GM12878 (cell line): ENCODE measurements at places on chromosomes 4 and X. TPM values are rescaled to one million over a fixed set of nuclear protein-coding genes. Genes with fewer than 3 reads are reported as not detected.

GRCh38 chr4:7698584-7698983 lies 241.1 kb downstream of the AFAP1 start:
- no peak for DNase-seq

GRCh38 chr4:99817309-99817890 lies 773 bp downstream of the DAPP1 start:
- DNase-seq, result no peak

GRCh38 chr4:122710434-122711308 lies 21.8 kb upstream of the BBS12 start:
- no peak for DNase-seq

- no peak for DNase-seq
Measured at GRCh38 chrX:55029291-55029690, 1.5 kb downstream of the ALAS2 start.

DNA sequence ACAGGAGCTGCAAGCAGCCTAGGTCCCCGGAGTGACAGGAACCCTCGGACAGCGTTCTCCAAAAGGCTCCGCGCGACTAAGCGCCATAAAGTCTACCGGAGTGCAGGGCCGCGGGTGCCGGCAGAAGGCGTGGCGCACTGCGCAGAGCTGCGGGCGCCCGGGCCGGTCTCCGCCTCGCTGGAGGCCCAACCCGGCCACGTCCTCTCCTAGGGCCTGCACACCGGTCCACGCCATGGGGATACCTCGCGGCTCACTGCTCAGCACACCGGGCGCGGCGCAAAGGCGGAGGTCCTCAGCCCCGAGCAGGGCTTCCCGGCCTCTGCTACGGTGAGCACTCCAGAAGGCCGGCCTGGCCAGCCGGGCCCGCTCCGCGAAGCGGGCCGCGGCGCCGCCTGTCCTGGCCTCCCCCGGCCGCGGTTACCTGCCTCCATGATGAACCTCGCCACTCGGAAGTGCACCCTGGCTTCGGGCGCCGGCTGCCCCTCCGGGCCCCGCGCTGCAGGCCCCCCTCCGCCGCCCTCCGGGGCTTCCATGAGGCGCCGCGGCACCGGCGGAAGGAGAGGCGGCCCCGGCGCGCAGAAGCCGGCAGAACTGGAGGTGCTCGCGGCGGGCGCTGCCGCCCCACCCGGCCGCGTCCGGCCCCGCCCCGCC lies at the start of gene CCNQ:
CCNQ (minus strand) TSS at position 599 of the 651 bp plus-strand sequence; CDS start at position 533, 66 bp downstream.
- no peak for DNase-seq

GRCh38 chr4:31995943-31996901 lies 1276.1 kb downstream of the PCDH7 start:
- no peak for DNase-seq

- no peak for DNase-seq
Measured at GRCh38 chr4:31983677-31984076, 1263.5 kb downstream of the PCDH7 start.

DNA sequence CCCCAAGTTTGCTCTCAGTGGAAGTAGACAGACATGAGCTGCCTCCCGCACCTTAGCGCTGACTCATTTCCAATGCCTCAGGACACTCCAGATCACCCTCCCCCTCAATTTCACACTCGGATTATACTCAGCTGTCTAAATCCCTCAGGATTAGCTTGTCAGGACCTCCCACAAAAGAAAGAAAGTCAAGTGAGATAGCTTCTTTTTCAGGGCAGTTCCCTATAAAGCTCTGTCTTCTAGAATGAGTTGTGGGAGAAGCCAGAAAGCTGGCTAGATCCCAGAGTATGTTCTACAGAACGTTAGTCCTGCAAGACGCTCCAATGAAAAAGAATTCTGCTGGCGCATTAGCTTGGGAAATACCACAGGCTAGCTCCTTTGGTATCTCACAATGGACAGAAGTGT lies 51.2 kb upstream of the MTNR1A start:
- no peak for DNase-seq

- no peak for DNase-seq
Measured at GRCh38 chr4:15769202-15769601, 8.9 kb upstream of the CD38 start.

GRCh38 chr4:54924891-54925290 lies 200.5 kb downstream of the KDR start:
- DNase-seq, result no peak

DNA sequence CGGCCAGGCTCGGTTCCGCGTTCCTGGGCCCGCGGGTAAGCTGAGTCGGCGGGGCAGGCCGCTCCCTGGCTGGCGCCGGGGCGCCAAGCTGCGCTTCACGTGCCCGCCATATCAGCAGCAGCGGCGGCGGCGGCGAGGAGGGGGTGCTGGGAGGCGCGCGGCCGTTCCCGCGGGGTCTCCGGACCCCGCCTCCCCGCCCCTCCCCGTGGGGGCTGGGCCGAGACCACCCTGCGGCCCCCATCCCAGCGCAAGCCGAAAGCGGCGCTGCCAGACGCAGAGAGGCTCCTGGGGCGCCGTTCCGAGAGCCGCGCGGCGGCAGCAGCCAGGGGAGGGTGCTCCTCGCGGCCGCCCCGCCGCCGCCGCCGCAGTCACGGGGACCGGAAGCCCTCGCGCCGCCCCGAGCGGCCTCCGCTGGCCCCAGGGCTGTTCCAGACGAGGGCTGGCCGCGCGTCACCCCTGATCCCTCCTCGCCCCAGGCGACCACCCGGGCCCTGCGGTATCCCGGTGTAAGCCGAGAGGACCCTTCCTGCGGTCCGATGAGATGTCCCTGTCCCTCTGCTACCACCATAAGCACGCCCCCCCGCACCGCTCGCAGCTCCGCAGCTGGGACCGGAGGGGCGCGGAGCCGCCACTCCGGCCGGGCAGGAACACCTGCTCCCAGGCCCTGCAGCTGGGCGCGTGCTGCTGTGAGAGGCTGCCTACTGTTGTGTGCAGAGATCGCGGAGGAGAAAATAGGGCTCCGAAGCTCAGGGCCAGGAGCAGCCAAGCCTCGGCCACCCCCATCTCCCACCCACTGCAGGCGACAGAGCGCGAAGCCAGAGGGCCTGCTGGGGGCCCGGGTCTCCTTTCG lies 7.5 kb upstream of the BCOR start:
- no peak for DNase-seq

GRCh38 chrX:71210816-71211215 lies 12.2 kb upstream of the GJB1 start:
- DNase-seq, result no peak

GRCh38 chrX:94545722-94546121 lies 871.7 kb downstream of the FAM133A start:
- DNase-seq, result no peak

GRCh38 chr4:8329560-8329858 lies 60.0 kb downstream of the HTRA3 start:
- DNase-seq, result no peak

DNA sequence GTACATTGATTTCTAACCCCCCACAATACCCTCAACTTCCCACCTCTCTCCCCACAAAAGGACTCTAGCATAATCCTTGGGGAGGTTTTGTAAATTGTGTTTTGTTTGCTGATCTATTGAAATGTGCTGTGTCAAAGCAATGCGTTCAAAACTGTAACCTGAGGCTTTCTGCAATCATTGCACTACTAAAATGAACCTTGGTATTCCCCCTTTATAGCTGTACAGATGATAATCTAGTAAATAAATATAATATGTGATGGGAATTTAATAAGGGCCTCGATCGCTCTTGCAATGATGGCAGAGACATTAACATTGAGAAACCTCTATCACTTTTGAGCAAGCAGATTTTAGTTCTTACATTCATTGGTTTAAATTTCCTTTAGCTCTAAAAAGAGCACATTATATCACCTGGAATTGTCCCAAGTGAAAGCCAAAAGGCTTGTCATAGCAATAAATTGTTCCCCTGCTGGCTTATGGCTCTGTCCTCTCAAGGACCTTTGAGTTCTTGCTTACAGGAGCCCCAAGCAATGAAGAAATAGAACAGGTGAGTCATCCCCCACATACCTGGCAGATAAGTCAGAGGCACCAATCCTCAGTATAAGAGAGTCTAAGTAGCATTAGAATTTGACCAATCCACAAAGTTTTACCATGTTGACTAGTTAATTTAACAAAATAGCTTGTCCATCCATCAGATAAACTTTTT lies 18.4 kb upstream of the ACE2 start:
- no peak for DNase-seq

GRCh38 chr4:7124689-7125442 lies 57.0 kb upstream of the GRPEL1 start:
- no peak for DNase-seq

- DNase-seq, result no peak
Measured at GRCh38 chrX:147912093-147912801, 528 bp downstream of the FMR1 start.

DNA sequence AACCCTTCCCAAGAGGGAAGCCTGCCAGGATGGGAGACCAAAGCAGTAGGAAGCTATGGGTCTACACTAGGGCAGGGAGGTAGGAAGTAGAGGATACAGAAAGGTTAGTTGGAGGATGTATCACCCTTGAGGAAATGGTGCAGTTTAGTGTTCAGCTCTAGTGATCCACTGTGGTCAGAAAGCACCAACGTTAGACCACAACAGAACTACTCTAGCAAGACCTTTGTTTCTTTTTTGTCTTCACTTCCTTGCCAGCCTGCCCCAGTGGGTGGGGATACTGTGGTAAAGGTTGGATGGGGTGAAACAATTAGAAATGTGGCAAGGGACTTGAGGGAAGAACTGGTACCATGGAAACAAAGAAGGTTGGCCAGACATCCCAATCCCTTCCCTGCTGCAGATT lies 83.3 kb downstream of the DDIT4L start:
- DNase-seq, result peak; percentile 71

DNA sequence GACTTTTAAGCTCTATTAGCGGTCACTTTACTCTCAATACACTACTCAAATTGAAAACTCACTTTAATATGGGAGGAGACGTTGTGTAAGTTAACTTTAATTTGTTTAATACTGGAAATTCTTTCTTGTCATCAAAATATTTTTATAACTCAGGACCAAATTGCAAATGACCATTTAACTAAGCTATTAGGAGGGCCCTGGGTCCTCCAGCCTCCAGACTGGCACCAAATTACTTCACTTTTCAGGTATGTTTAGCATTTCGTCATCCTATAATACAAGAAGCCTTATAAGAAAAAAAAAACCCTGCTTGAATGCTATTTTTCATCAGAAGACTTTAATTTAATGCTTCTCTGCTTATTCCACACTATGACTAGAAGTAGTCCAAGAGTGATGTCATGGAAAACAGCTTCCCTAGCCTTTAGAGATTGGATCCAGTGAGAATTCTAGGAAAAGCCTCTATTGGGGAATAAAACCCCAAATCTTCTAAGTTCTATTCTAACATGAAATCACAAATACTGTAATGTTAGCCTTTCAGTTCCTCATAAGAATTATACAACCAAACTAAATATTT lies 6.6 kb downstream of the KLHL15 start:
- DNase-seq, result no peak

DNA sequence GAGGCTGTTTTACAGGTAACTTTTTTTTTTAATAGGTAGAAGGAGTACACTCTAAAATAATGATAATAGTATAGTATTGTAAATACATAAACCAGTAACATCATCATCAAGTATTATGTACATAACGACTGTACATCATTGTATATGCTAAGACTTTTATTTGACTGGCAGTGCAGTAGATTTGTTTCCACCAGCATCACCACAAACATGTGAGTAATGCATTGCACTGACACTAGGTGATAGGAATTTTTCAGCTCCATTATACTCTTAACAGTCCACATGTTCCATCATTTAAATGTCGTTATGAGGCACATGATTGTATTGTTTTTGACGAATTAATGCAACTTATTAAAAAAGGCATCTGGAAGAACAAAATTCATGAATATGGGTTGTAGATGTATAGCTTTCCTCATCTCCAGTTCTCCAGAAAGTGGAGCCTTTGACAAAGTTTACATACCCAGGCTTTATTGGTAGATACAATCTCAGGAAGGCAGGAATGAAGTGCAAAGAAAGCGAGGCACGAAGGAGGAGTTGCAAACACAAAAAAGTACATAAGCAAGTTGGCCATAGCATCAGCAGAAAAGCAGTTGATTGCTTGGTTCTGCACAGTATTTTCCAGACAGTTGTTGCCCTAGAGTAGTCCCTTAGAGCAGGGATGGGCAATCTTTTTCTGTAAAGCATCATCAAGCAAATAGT lies 336.9 kb upstream of the NR3C2 start:
- no peak for DNase-seq

DNA sequence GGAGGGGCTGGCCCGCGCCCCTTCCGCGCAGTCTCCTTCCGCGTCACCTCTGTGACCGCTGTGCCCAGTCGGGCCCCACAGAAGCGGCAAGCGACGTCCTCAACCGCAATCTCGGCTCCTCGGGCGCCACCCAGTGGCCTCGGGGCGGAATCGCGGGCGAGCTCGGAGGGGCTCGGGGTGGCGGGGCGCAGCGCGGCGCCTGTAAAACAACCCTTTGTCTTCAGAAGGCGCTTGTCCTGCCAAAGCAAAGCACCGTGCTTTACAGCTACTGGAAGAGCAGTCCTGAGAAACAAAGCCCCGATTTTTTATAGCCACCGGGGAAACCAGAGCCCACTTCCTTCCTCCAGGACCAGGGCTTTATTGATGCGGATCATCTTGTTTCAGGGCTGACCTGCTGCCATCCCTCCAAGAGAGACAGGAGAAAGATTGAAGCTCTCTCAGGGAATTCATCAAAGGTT lies 37.3 kb upstream of the CDKN2AIP start:
- peak; percentile 19 for DNase-seq

DNA sequence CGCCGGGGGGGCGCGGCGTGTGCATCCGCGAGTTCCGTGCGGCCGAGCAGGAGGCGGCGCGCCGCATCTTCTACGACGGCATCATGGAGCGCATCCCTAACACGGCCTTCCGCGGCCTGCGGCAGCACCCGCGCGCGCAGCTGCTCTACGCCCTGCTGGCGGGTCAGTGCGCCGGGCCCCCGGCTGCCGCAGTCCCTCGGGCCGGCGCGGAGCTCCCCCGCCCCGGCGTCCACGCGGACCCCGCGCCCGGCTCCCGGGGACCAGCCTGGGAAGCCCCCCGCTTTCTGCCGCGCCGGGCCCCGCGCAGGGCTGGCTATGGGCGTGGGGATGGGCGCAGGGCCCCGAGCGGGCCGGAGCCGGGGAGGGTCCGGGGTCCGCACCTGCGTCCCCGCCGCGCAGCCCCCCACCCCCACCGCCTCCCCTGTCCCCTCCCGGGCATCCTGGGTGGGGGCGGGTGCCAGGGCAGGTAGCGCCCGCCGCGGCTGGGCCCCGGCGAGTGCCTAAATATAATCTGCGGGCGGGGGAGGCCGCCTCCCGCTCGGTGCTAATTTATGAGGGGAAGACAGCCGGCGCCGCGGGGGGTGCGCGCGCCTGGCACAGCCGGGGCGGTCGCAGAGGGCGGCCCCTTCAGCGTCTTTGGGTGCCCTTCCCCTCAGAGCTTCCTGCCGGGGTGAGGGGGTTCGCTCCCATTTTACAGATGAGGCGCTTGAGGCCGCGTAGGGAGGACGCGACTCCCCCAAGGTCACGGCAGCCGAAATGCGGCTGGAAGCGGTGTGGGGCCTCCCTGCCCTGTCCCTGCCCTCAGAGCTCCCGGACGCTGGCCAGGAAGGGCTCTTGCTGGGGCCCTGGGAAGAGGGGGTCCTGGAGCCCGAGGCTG lies 837 bp downstream of the NAT8L start:
- no peak for DNase-seq

MAGEA1 gene
- total RNA-seq, result not detected in 2 replicates

SMIM31 gene
- not detected in 2 replicates for total RNA-seq

STATH gene
- total RNA-seq, result not detected in 2 replicates

AASDH gene
- total RNA-seq, result 7.4 and 7.7 TPM in 2 replicates

HS3ST1 gene
- total RNA-seq, result 0.18 and 0.80 TPM in 2 replicates

SPANXA1 gene
- total RNA-seq, result not detected in 2 replicates

RRAGB gene
- total RNA-seq, result 8.2 and 11.9 TPM in 2 replicates

FAM9C gene
- not detected in 2 replicates for total RNA-seq

PRR32 gene
- total RNA-seq, result not detected in 2 replicates
